ENCODE measurements at places on chromosomes 12 and 14.
A peak's percentile ranks its signal among the peaks of the same experiment; 100 is the strongest.

DNA sequence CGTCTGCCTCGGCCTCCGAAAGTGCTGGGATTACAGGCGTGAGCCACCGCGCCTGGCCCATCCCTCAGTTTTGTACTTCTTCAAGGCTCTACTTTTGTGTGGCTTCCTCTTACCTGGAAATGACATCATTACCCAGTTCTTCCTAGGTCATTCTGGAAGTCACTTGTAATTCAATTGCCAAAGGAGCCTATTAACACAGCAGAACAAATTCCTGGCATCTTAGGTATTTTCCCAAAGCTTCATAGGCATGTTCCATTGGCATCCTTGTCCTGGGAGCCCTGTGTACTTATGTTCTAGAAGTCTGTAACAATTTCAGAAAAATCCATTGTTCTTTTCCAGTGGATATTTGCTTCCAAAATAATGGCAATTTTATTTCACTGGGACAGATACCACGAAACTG, 60.6 kb downstream of the DAAM1 start:
- DNase-seq, result no peak

DNA sequence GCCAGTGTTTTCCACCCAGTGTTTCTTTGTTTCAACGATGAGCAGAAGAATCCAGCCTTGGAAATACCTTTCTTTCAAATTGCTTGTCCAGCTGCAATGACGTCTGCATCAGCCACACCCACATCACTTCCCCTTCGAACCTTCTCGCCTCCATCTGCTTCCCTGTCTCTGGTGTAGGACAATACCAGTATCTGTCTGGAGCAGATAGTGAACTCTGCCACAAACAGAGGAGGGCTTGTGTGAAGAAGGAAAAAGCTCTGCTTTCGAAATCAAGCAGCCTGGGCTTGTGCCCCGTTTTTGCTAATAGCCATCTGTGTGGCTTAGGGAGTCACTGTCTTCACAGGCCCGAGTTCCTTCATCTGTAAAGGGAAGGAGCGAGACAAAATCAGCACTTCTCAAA, 415.4 kb downstream of the ZFP36L1 start:
- DNase-seq, result peak; percentile 93

- no peak for DNase-seq
Observed at GRCh38 chr12:98740751-98741150, 95.7 kb downstream of the APAF1 start.

GRCh38 chr12:118063576-118064391, 2.8 kb upstream of the WSB2 start:
- DNase-seq, result peak; percentile 38

- DNase-seq, result no peak
Observed at GRCh38 chr12:93980711-93981110, 167.7 kb upstream of the PLXNC1 start.

DNA sequence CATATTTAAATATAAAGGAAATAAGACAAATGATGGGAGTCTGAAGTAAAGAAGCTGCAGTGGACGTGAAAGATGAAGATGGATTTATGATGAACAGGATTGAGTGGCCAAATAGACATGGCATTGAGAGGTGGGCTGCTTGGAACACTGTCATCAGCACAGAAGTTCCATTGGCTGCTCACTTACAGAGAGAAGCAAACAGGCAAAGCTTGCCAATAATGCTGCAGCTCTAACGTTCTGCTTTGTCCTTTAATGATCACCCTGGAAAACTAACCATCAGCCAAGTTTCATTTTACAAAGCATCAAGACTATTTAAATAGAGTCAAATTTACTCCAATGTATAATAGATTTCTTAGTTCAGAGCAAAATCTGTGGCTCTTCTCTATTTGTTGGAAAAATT, 721.4 kb downstream of the TMTC2 start:
- no peak for DNase-seq

- DNase-seq, result no peak
Observed at GRCh38 chr14:72907886-72908285, 14.0 kb upstream of the DPF3 start.

DNA sequence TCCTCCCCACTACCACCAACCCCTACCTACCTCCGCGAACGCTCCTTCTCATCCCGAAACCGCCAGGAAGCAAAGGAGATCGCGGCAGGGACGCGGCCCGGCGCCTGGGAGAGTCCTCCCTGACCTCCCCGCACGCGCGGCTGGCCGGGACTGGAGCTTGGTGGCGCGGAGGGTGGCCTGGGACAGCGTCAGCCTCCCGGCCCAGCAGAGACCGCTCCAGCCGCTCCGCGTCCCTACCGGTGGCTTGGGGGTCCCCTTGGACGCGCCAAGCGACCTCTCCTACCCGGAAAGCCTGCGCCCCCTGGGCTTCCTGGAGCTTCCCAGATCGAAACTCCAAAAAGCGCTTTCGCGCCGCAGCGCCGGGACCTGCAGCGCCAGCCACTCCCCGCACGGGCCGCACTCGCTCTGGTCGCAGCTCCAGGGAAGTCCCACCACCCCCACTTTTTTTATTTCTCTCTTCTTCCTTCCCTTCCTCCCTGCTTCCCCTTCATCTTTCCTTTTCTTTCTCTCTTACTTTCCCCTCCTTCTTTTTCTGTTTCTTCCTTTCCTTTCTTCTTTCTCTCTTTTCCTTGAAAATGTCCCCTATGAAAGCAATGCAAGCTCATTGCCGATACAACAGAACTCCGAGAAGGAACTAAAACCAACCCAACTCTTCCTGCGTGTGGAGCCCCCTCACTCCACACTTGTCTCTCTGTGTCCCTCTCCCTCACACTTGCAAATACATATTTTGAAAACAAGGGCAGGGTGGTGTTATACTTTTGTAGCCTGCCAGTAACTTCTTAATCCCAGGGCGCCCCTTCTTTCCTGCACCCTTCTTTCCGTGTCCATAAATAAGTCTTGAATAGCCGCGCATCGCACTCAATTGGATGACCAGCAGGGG, 3.8 kb downstream of the DIO3 start:
- DNase-seq, result no peak

GRCh38 chr14:30297876-30298795, 260.8 kb upstream of the G2E3 start:
- no peak for DNase-seq

GRCh38 chr12:51917041-51917590, 9.8 kb downstream of the ACVRL1 start:
- DNase-seq, result no peak

GRCh38 chr14:100566119-100566518, 21.1 kb downstream of the BEGAIN start:
- no peak for DNase-seq

- no peak for DNase-seq
Observed at GRCh38 chr14:51394384-51394783, 154.3 kb downstream of the TMX1 start.

- peak; percentile 90 for DNase-seq
Observed at GRCh38 chr12:113232840-113233585, 11.7 kb downstream of the TPCN1 start.

DNA sequence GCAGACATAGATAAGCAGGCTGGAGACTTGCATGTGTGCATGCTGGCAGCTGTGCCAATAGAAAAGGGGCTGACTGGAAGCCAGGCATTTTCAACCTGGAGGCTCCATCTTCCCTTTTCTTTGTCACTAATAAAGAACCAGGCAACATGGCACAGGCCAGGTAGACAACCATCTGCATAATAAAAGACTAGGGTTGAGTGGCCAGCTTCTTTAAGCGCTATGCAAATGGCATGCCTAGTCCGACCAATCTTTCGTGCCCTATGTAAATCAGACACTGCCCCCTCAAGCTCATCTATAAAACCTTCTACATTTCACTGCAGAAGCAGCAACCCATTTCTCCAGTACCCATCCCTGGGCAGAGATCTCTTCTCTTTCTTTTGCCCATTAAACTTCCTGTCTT, 4.6 kb upstream of the KLRC1 start:
- DNase-seq, result peak; percentile 2

GRCh38 chr12:117111386-117111785, 12.2 kb upstream of the TESC start:
- DNase-seq, result peak; percentile 27

GRCh38 chr12:79690142-79690637, 574 bp downstream of the PAWR start:
- DNase-seq, result peak; percentile 44

GRCh38 chr12:61554268-61555008, 705.8 kb upstream of the USP15 start:
- DNase-seq, result no peak

DNA sequence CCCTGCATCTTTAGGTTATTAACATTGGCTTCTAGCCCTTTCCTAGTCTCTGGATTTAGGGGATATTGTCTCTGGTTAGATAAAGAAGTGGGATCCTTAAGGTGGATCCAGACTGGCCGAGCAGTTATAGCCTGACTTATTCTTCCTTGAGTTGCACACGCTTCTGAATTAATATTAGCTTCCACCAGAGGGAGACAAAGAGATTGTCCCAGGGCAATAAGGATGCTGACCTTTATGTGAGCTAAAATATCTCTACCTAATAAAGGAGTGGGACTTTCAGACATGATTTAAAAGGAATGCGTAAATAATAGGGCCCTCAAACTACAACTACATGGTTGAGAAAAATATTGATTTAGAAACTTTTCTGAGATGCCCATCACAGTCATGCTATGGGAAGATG, 139.7 kb downstream of the SLCO1B3 start:
- DNase-seq, result peak; percentile 69

DNA sequence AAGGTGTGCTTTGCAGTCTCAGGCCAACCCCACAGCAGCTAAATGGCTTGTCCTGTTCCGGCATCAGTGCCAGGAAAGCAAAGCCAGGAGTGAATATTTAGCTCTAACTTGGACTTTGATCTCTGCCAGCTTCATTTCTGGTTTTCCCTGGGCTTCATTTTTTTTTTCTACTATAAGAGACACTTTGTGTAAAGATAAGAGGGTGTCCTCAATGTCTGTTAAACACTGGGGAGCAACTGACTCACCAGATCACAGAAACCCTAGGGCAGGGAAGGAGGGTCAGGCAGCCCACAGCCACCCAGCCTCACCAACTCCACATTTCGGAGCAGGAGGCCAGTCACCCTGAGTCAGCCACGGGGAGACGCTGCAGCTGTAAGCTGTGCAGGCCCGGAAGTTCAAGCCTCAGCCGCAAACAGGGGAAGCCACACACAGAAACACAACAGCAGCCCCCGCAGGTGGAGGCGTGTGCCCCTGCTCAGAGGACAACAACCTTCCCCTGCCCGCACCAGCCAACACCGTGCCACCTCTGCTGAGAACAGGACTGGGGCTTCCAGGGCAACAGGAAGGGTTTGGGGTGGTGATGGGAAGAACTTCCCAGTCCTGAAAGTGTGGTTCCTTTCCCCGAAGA, 6.3 kb downstream of the TNFRSF1A start:
- DNase-seq, result peak; percentile 94

DNA sequence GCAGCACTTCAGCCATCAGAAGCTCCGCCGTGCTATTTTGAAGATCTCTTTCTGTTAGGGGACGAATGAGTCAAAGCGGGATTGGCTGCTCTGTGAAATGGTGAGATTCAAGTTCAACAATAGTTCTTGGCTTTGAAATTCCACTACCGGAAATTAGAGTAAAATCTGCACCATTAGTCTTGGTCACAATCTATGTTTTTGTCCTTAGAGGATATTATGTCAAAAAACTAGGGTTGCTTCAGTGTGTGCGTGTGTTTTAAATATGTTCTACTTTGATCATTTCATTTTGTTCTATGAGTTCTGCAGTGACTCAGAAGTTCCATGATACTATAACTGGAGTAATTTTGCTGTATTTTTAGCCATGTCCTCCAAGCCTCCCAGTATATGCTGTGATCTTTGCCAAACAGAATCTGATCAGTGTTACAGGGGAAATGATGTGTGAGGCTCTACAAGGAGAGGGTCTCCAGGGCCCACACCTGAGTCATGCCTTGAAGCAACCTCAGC, 22.6 kb downstream of the GPHB5 start:
- DNase-seq, result no peak

DNA sequence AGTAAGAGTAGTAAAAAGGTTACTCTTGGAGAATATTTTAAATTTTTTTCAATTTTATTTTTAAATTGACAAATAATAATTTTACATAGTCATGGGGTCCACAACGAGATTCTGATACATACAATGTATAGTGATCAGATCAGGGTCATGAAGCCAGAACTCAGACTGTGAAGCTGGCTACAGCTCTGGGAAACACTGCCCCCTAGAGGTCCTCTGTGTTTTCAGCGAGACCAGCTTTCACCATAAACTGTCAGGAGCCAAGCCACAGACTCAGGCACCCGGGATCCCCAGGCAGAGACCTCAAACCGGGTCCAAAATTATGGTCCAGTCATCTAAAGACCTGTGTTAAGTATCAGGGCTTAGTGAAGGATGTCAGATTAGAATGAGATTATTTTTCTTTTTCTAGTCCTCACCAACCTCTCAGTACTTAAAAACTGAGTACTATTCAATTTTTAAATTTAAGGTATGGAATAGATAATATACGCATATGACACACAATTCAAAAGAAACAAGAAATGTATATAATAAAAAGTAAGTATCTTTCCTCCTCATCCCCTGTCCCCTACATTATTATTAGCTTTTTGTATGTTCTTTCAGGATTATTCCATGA, 397.1 kb downstream of the MDGA2 start:
- peak; percentile 81 for DNase-seq

DNA sequence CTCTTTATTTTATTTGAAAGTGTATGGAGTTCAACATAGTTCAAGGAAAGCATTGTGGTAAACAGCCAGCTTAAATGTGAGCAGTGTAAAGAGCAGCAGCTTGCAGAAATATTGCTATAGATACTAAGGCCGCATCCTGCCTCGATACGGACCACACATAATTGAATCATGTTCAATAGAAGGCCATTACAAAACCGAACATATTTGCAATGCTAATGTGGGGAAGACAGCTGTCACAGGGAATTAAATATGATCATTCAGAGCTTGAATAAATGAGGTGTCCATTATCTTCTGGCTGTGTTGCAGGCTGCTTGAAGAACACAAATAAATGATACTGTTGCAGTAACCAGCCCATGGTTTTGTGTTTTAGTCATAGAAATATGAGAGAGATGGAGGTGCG, 173.2 kb downstream of the BRMS1L start:
- no peak for DNase-seq

DNA sequence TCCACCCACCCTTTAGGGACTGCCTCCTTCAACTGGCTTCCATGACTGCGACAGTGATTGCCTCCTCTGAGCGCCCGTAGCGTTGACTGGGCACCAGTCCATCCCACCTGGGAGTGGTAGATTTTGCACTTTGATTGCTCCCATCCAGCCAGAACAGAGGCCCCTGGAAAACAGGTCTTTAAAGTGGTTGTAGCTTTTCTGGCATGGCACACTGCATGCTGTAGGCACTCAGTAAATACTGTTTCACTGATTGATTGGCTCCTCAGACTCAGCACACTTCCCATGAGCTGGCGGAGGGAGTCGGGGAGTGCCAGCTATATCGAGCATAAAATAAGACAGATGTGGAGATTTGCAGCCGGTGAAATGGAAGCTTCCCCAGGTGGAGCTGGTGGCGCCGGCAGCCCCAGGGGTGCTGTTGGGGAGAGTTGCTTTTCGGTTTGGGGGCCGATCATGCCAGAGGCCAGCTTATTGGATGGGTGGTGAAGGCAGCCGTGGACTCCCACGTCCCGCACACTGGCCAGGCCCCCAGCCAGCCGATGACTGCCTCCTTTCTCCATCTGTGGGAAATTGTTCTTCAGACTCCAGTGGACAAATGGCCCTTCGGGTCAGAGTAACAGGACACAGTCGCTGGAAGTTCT, 200.2 kb downstream of the TSPAN9 start:
- no peak for DNase-seq

- no peak for DNase-seq
Observed at GRCh38 chr12:124365726-124366430, 71.0 kb downstream of the RFLNA start.

- no peak for DNase-seq
Observed at GRCh38 chr12:93466625-93467350, 526 bp upstream of the MRPL42 start.

GRCh38 chr14:45426685-45427282, 173.8 kb upstream of the MIS18BP1 start:
- peak; percentile 72 for DNase-seq
